ENCODE measurements at places on chromosomes 16 and 17.

GRCh38 chr16:19153876-19154275 lies 14.2 kb upstream of the SYT17 start:
- no peak overlapping the region for H3K27ac ChIP-seq
- no peak overlapping the region for H3K4me3 ChIP-seq
- no peak for DNase-seq
- no peaks in the 10 kb centered on the region for H3K36me3 ChIP-seq
- H3K4me1 ChIP-seq = no peaks in the 10 kb centered on the region

- DNase-seq = no peak
- no peak overlapping the region for H3K4me3 ChIP-seq
- H3K27ac ChIP-seq = no peak overlapping the region
- no peaks in the 10 kb centered on the region for H3K36me3 ChIP-seq
- peaks cover 3% of the 10 kb centered on the region for H3K4me1 ChIP-seq
- H3K27me3 ChIP-seq = no peaks in the 10 kb centered on the region
Measured at GRCh38 chr17:55672585-55673501, 49.8 kb downstream of the TMEM100 start.

GRCh38 chr16:11423315-11424117 lies 78.3 kb downstream of the RMI2 start:
- H3K4me3 ChIP-seq = no peak overlapping the region
- H3K27me3 ChIP-seq = no peaks in the 10 kb centered on the region
- DNase-seq = no peak
- no peaks in the 10 kb centered on the region for H3K4me1 ChIP-seq

GRCh38 chr17:83014297-83014696 lies 65.1 kb upstream of the METRNL start:
- no peak overlapping the region for H3K4me3 ChIP-seq
- H3K27me3 ChIP-seq = no peaks in the 10 kb centered on the region
- H3K36me3 ChIP-seq = no peaks in the 10 kb centered on the region
- DNase-seq = no peak
- H3K4me1 ChIP-seq = no peaks in the 10 kb centered on the region

DNA sequence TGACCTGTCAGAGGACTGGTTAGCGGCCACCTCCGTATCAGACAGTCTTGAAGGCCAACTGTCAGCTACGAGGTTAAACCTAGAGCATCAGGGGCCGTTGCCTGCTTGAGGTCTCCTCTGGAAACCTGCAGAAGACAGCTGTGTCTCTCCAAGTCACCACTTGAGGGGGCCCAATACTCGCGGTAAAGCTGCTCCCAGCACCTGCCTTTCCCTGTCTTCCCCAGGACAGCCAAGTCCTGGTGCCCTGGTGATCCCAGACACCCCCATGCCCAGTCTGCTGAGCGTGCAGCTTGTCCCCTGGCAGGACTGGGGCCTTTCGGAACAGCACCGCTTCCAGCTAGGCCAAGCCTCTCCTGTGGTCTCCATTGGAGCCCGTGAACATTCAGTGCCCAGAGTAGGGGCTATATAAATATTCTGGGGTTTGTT lies 80.1 kb downstream of the DNAH17 start:
- H3K36me3 ChIP-seq = no peaks in the 10 kb centered on the region
- H3K4me1 ChIP-seq = no peaks in the 10 kb centered on the region
- no peak overlapping the region for H3K27ac ChIP-seq
- no peak overlapping the region for H3K4me3 ChIP-seq
- peak; percentile 62 for DNase-seq

- H3K4me1 ChIP-seq = no peaks in the 10 kb centered on the region
- H3K27me3 ChIP-seq = no peaks in the 10 kb centered on the region
- H3K4me3 ChIP-seq = no peak overlapping the region
- DNase-seq = no peak
- H3K27ac ChIP-seq = no peak overlapping the region
- no peaks in the 10 kb centered on the region for H3K36me3 ChIP-seq
Measured at GRCh38 chr17:13775450-13775849, 173.7 kb upstream of the HS3ST3A1 start.

- no peak overlapping the region for H3K4me3 ChIP-seq
- no peaks in the 10 kb centered on the region for H3K4me1 ChIP-seq
- no peaks in the 10 kb centered on the region for H3K36me3 ChIP-seq
- H3K27ac ChIP-seq = no peak overlapping the region
- no peaks in the 10 kb centered on the region for H3K27me3 ChIP-seq
Measured at GRCh38 chr17:71080937-71081336, 911.6 kb downstream of the KCNJ2 start.

DNA sequence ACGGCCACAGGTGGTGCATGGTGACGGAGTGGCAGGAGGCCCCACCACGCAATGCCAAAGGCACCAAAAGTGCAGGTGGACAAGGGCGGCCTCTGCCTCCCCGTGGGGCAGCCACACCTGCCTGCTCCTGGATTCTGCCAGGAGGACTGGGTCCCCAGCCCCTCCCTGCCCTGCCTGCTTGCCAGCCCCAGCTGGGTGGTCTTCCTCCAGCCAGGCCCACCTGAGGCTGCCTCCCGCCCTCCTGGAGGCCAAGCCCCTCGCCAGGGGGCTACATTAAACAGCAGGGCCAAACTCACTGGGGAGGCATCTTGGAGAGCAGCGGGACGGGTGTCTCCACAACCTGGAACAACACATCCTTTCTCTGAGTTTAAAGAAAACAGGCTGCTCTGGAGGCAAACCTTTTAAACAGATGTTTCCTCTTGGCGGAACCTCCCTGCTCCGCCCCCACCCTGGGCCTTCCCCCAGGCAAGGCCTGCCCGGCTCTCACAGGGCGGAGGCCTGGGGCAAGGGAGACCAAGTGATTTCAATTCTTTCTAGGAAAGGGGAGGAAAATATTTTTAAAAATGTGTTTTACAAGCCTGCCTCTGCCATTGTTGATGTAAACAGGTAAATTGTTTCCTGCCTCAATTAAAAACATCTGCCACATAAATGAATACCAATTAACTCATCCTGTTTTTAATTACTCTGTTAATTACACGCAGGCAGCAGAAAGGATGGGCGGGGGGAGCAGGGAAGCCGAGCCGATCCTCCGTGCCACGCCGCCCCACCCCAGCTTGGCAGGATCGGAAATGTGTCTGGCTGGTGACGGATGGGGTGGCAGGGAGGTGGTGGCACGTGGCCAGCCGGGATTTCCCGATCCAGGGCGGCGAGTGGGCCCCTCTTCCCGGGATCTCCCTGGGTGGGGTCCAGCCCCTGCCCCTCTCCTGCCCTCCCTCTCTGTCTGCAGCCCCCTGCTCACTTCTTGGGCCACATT lies 54.4 kb upstream of the PABPN1L start:
- peaks cover 18% of the 10 kb centered on the region for H3K4me1 ChIP-seq
- H3K27ac ChIP-seq = no peak overlapping the region
- H3K27me3 ChIP-seq = peaks cover 37% of the 10 kb centered on the region
- peak; percentile 61 for DNase-seq

DNA sequence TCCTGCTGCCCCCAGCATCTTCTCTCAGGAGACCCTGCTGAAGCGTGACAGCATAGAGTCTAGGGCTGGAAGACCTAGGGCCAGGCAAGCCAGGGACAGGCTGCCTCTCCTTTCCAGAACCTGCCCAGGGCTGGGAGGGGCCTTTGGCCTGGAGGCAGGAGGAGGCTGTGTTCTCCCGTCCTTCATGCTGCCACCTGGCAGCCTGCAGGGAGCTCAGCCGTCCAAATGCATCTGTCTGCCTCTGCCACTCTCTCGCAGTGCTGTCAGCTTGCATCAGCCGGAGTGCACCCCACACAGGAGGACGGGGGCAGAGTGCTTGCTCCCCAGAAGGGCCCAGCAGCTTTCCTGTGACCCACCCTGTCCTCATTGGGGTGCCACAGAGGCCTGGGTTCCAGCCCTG lies 31.3 kb downstream of the ARHGAP23 start:
- H3K4me1 ChIP-seq = peaks cover 62% of the 10 kb centered on the region
- H3K36me3 ChIP-seq = no peaks in the 10 kb centered on the region
- H3K4me3 ChIP-seq = no peak overlapping the region
- H3K27ac ChIP-seq = peak overlapping the region; percentile 23
- no peak for DNase-seq

GRCh38 chr17:62968445-62968923 lies 2.4 kb downstream of the TANC2 start:
- no peaks in the 10 kb centered on the region for H3K36me3 ChIP-seq
- H3K27ac ChIP-seq = no peak overlapping the region
- H3K27me3 ChIP-seq = no peaks in the 10 kb centered on the region
- no peak overlapping the region for H3K4me3 ChIP-seq

- H3K27ac ChIP-seq = peak overlapping the region; percentile 17
- H3K27me3 ChIP-seq = no peaks in the 10 kb centered on the region
- no peaks in the 10 kb centered on the region for H3K4me1 ChIP-seq
- H3K36me3 ChIP-seq = no peaks in the 10 kb centered on the region
Measured at GRCh38 chr17:2442166-2442565, 41.3 kb upstream of the MNT start.

DNA sequence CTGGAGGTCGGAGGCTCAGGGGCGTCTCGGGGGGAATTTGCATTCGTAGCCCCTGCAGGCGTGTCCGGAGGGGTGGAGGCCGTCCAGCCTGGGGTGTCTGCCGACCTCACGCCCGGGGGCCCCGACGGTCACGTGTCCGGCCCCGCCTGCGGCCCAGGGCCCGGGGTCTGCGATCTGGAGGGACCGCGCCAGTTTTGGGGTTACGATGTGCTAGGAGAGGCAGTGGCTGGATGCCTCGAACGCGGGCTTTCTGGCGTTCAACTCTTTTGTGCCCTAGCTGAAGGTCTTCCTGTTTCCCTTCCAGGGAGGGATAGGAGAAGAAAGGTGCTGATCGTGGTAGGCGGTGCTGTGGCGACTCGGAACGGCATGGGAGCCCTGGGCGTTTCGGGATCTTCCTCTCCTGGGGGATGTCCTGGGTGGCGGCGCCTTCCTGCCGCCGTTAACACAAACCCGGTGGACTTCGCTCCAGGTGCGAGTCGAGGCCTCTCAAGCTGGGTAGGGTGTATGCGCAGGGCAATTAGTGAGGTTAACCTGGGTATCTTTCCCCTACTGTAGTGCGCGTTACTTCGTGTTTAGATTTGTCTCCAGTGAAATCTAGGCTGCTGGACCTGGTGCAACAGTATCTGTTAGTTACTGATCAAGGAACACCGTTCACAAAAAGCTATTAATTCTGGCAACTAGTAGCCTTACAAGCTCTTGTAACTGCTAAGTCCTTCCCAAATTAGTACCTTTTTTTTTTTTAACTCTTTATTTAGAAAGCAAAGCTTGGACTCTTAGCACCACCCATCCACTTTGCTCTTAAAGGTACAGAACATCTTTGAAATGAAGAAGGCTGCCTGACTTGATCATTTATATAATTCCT lies 1.3 kb downstream of the AKAP1 start:
- H3K4me3 ChIP-seq = peak overlapping the region; percentile 96
- H3K27ac ChIP-seq = peak overlapping the region; percentile 93
- H3K4me1 ChIP-seq = no peaks in the 10 kb centered on the region
- no peaks in the 10 kb centered on the region for H3K36me3 ChIP-seq
- H3K27me3 ChIP-seq = no peaks in the 10 kb centered on the region
- no peak for DNase-seq

- no peak overlapping the region for H3K27ac ChIP-seq
- H3K27me3 ChIP-seq = peaks cover 15% of the 10 kb centered on the region
- DNase-seq = no peak
Measured at GRCh38 chr17:7767405-7768021, 50.0 kb downstream of the DNAH2 start.

- no peaks in the 10 kb centered on the region for H3K36me3 ChIP-seq
- H3K4me1 ChIP-seq = peaks cover 51% of the 10 kb centered on the region
- H3K4me3 ChIP-seq = no peak overlapping the region
- H3K27ac ChIP-seq = no peak overlapping the region
- no peaks in the 10 kb centered on the region for H3K27me3 ChIP-seq
- no peak for DNase-seq
Measured at GRCh38 chr17:60383379-60383778, 8.6 kb downstream of the USP32 start.

DNA sequence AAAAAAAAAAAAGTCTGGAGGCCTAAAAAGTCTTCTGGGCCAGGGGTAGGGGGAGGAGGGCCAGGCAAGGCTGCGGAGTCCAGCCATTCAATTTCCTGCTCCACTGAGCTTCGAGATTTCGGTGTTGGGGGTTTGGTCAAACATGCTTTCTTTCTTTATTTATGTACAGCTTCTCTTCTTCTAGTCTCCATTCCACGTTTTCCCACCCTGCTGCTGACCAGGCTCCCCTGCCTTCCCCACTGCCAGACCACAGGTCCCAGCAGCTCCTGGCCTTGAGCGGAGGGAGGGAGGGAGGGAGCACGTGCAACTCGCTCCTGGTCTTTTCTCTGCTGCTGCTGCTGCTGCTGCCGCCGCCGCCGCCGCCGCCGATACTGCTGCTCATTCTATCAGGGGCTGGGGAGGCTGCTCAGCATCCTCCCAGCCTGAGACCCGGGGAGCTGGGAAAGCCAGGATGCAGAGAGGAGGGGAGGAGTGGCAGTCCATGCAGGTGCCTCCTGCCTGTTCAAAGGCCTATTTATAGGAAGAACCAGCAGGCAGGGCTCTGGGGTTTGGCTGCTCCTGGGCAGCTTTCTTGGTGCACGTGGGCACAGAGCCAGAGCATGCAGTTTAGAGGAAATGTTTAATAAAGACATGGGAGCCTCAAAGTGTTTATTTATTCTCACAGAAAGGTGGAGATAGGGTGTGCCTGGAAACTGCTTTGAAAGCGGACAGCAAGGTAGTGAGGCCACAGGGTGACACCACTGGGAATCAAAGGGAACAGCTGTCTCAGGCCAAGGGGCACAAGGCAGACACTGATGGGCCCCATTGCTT lies 23.4 kb upstream of the ZFHX3 start:
- no peak for DNase-seq
- H3K4me3 ChIP-seq = no peak overlapping the region
- H3K36me3 ChIP-seq = no peaks in the 10 kb centered on the region
- H3K4me1 ChIP-seq = peaks cover 14% of the 10 kb centered on the region
- H3K27ac ChIP-seq = peak overlapping the region; percentile 86
- no peaks in the 10 kb centered on the region for H3K27me3 ChIP-seq

DNA sequence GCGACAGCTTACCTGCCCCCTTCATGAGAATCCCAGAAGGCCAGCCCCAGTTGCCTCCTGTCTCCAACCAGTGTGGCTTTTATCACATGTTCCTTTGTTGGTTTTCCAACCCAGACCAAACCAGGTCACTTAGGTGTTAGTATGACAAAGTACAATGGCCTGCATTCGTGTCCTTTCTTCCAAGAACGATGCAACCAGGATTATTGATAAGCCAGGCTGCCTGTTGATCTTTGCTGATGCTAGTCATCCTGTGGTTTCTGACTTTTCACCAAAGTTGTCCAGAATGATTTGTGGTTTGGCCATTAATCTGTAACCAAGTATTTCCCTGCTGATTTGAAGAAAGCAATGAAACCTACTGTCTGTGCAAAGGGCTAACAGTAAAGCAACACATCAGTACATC lies 191.4 kb downstream of the CYLD start:
- no peaks in the 10 kb centered on the region for H3K27me3 ChIP-seq
- no peaks in the 10 kb centered on the region for H3K4me1 ChIP-seq
- H3K4me3 ChIP-seq = no peak overlapping the region
- no peak for DNase-seq
- H3K27ac ChIP-seq = no peak overlapping the region
- H3K36me3 ChIP-seq = no peaks in the 10 kb centered on the region
